ENCODE measurements at places on chromosomes 12 and 14. TPM values are rescaled to one million over a fixed set of nuclear protein-coding genes. Genes with fewer than 3 reads are reported as not detected.

Gene PRPH
- 0.33 TPM for total RNA-seq

Gene ARMH4
- total RNA-seq, result 9.6 TPM

Gene P2RX2
- total RNA-seq, result not detected

Gene TSPAN8
- total RNA-seq, result 108 TPM

Gene TMPO
- total RNA-seq, result 25.3 TPM

Gene PTGER2
- 8.2 TPM for total RNA-seq

Gene FANCM
- total RNA-seq, result 4.2 TPM

Gene AVPR1A
- 1.9 TPM for total RNA-seq

Gene AACS
- 16.9 TPM for total RNA-seq

Gene CABP1
- 21.4 TPM for total RNA-seq

Gene DYNLL1
- total RNA-seq, result 261 TPM

Gene SLCO1A2
- not detected for total RNA-seq

Gene GRIP1
- total RNA-seq, result 0.33 TPM

Gene LRCOL1
- total RNA-seq, result not detected

Gene ASPG
- not detected for total RNA-seq

Gene GARIN6
- not detected for total RNA-seq

Gene ZFHX2
- 0.83 TPM for total RNA-seq

Gene ANG
- 6.8 TPM for total RNA-seq

Gene GPD1
- 0.20 TPM for total RNA-seq

Gene AREL1
- 38.1 TPM for total RNA-seq

Gene RFX4
- not detected for total RNA-seq

Gene MMAB
- 20.3 TPM for total RNA-seq

Gene RAD52
- total RNA-seq, result 17.0 TPM

Gene SIX4
- total RNA-seq, result 10.9 TPM

Gene LALBA
- total RNA-seq, result not detected

Gene CLEC4D
- total RNA-seq, result not detected

Gene NRL
- 0.96 TPM for total RNA-seq

Gene MORN3
- total RNA-seq, result 0.86 TPM

Gene MYG1
- 32.3 TPM for total RNA-seq

Gene TAS2R43
- total RNA-seq, result not detected

Gene SMOC1
- 12.9 TPM for total RNA-seq

Measured in smooth muscle cell of the pulmonary artery (primary cell).